Amniotic epithelial cell (primary cell): ENCODE measurements at places on chromosomes 3 and 15.

DNA sequence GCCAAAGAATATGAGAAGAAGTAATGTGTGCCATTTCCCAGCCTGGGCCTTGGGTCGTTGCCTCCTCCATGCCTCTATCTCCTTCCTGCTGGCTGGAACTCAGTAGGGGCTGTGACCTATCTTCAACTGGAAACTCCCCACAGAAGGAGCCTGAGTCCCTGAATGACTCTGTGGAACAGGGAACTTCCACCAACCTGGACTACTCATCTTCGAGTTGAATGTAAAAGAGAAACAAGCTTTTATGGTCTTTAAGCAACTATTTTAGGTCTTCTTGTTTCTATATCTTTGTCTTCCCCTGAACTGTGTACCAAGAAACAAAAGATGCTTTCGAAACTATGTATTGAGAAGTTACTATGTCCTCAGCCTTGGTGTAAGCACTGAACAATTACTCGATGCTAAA, 355.3 kb upstream of the NR2F2 start:
- no peak for DNase-seq

DNA sequence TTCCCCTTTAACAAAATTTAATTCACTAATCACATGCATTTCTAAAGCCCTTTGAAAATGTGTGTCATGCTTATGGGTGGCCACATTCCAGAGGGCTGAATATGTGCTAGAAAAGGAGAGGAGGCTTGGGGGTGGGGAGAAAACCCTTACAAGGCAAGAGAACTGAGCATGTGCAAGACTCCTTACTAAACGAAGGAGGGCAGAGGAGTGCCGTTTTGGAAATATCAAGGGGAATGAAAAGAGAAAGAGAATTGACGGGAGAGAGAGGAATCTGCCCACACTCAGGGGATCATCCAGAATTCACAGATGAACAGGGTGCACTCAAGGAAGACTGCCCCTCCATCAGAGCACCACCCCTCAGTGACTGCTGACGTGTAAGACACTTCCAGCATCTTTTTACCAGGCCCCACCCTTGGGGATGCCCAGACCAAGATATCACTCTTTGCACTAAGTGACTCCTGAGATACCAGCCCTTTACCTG, 37.9 kb upstream of the TSC22D2 start:
- DNase-seq, result peak; percentile 93

DNA sequence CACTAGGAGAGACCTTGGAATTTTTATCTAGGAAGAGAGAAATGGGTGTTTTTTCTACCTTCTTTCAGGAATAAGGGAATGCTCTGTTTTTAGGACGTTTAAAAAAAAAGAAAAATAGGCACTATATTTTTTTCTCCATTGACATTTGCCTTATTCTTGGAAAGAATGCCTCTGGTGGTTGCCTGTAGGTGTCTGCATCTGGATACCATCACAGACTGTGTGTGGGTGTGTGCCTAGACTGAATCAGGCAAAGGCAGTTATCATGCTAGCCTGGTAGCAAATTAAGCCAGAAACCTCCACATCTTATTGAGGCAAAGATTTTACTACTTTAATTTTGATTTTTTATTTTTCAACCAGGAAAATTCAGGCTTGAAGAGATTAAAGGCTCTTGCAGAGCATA, 513.6 kb upstream of the KCNMB2 start:
- DNase-seq, result peak; percentile 60

GRCh38 chr3:166444756-166445155, 607.5 kb upstream of the BCHE start:
- no peak for DNase-seq

- DNase-seq, result no peak
These were observed 138.3 kb upstream of the PTPRG start for GRCh38 chr3:61422945-61423673.

- no peak for DNase-seq
These were observed 72.1 kb downstream of the ADAM10 start for GRCh38 chr15:58677426-58677825.

- no peak for DNase-seq
These were observed 3.1 kb downstream of the SEMA3G start for GRCh38 chr3:52441772-52442332.

DNA sequence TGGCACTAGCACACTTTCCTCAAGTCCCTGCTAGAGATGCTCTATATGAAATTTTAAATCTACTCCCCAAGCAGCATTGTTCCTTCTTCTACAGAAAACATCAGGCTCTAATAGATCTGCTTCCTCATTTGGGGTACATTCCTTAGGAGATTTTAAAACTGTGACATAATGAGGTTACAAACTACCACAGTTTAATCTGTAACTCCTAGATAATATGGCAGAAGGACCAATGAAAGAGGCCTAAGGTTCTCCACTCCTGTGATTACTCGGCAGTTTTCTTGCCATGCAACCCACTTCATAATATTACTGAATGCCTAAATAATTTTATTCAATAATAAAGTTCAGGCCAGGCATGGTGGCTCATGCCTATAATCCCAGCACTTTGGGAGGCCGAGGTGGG, 16.1 kb downstream of the ZNF106 start:
- DNase-seq, result no peak

DNA sequence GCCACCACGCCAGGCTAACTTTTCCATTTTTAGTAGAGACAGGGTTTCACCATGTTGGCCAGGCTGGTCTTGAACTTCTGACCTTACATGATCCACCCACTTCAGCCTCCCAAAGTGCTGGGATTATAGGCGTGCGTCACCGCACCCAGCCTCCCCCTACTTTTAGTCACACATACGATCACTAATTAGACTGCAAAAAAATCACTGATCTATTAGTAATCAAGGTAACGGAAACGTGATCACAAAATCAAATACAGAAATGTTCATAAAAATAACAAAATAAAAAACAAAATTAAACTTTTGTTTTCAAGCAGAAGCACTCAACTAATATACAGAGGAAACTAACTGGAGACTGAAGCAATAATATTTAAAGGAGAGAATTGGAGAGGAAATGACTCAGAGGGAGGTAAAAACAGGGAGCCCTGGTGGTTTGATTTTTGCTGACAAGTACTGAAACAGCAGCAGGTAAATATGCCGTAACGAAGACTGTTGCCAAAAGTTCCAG, 4.6 kb downstream of the WDR53 start:
- peak; percentile 39 for DNase-seq
